ENCODE measurements at places on chromosomes 1 and 21. TPM values are rescaled to one million over a fixed set of nuclear protein-coding genes. Genes with fewer than 3 reads are reported as not detected.

The PTGFR gene
- 1.6 TPM for total RNA-seq

The KCTD3 gene
- 107 TPM for total RNA-seq

The TMPRSS15 gene
- not detected for total RNA-seq

The TRNP1 gene
- 11.9 TPM for total RNA-seq

The OR2T33 gene
- not detected for total RNA-seq

The ADGRL4 gene
- total RNA-seq = 3.1 TPM

The USH2A gene
- total RNA-seq = 0.31 TPM

The LRRC38 gene
- total RNA-seq = not detected

The REN gene
- not detected for total RNA-seq

The VAV3 gene
- 5.9 TPM for total RNA-seq

The KIF14 gene
- 3.8 TPM for total RNA-seq
